Naive thymus-derived CD8-positive, alpha-beta T cell (primary cell): ENCODE measurements at places on chromosomes 3 and 15. TPM values are rescaled to one million over a fixed set of nuclear protein-coding genes. Genes with fewer than 3 reads are reported as not detected.
A peak's percentile ranks its signal among the peaks of the same experiment; 100 is the strongest.

PLA2G4F gene
- total RNA-seq: not detected

DNA sequence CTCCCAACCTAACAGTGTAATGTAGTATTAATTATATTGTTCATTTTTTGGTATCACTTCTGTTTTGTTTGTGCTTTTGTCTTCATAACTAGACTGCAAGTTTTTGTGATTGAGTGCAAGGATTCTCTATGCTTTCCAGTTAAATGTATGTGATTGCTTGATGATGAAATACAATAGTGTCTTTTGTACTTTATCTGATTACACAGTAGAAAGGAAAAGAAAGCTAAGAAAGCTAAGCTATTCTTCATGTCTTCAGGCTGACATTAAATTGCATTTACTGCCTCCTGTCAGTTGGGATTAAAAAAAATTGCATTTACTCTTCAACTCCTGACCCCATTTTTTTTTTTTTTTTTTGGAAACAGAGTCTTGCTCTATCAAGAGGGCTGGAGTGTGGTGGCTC lies 28.5 kb downstream of the RTF1 start:
- DNase-seq: no peak

DNA sequence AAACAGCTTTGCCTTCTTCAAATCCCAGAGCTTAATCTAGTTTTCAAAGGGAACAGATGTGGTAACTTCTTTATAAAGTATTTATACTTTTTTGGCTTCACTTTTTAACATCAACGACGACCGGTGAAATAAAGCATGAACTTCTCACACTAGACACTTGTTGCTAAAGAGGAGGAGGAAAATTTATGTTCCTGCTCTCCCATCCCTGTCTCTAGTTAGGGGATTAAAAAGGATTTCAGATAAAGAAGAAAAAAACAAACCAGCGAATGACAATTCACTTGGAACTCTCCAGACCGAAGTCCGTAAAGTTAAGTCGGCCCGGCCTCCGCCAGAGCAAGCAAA lies 672 bp downstream of the NEDD4 start:
- DNase-seq: no peak

DNA sequence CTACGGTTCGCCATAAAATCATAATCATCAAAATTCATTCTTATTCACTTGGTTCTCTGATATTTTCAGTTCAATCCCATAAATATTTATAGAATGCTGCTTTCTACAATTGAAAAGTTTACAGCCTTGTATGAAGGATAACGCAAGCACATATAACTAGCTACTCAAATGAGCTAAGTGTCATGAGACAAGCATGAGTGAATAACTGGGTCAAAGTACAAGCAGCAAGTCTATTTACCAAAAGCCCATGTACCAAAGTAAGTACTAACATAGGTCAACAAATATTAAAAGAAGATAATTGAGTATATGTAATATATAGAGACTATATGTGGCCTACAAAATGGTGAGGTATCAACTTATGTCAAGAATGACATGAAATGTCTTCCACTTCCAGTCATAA lies 596.6 kb downstream of the GBE1 start:
- no peak for DNase-seq

- DNase-seq: no peak
Measured at GRCh38 chr3:117084277-117084676, 374.7 kb downstream of the TUSC7 start.

GRCh38 chr3:183318877-183319276 lies 65.8 kb downstream of the B3GNT5 start:
- peak; percentile 17 for DNase-seq

DNA sequence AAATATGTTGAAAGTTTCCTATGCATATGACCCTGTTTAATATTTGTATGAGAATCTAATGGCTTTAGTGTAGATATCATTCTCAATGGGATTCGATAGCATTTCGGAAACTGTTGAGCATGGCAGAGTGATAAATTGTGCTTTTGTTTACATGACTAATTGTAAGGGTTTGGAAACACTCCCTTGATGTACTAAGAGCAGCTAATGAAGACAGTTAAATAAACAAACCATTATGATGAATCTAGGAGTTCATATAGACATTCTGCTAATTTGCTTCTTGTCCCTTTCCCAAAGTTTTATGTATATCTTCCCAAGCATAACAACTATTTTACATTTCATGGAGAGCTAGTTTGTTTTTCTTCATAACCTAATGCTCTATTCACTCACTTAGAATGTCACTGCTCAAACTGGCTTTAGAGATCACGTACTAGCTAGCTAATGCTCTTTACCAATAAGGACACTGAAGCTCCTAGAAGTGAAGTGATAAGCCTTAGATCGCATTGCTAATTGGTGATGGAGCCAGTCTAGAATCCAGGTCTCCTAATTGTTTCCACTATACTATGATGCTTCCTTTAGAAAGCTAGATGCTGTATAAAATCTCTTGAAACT lies 140.8 kb downstream of the TP63 start:
- no peak for DNase-seq

GRCh38 chr3:42654331-42655201 lies 1.1 kb downstream of the ZBTB47 start:
- DNase-seq: no peak

GRCh38 chr3:101730839-101731238 lies 6.4 kb downstream of the CEP97 start:
- no peak for DNase-seq

DNA sequence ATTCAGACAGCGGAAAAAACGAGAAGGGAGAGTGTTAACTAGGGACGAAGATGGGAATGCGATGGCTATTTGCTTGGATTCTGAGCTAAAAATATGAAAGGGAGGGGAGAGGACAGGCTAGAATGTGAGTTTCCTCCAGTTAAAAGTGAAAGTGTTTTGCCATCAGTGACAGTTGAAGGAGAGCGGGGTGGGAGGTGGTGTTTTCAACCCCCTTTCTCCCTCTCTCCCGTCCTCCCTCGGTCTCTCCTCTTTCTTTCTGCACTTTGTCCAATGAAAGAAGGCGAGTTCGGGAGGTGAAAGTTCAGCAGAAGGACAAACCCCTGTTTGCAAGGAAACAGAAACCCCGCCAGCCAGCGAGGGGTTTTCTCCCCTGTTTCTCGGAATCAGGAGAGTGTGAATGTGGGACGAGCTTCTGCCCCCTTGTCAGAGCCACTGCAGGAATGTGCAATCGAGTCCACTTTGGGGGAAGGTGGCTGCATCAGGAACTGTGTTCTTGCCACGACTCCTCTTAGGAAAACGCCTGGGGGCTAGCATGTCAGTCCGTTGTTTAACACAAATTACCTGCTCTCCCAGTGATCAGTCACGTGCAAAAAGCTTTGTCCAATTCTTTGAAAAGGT lies 975 bp upstream of the FOXP1 start:
- peak; percentile 23 for DNase-seq

GRCh38 chr15:58046467-58046866 lies 19.0 kb downstream of the ALDH1A2 start:
- no peak for DNase-seq

- DNase-seq: no peak
Measured at GRCh38 chr15:52137432-52138357, 25.1 kb upstream of the BCL2L10 start.

GRCh38 chr3:126925411-126926171 lies 57.3 kb upstream of the PLXNA1 start:
- no peak for DNase-seq
